ENCODE measurements at places on chromosomes 1 and 21. TPM values are rescaled to one million over a fixed set of nuclear protein-coding genes. Genes with fewer than 3 reads are reported as not detected.

Gene IFNLR1
- total RNA-seq: 9.2 TPM

Gene DEPDC1
- total RNA-seq: 0.46 TPM

Gene SLC22A15
- total RNA-seq: 2.0 TPM

Gene ASTN1
- 0.23 TPM for total RNA-seq

Gene MORC3
- total RNA-seq: 42.0 TPM

Gene RGS18
- 0.64 TPM for total RNA-seq

Gene CTTNBP2NL
- 10.6 TPM for total RNA-seq

Gene GJB3
- 7.1 TPM for total RNA-seq

DNA sequence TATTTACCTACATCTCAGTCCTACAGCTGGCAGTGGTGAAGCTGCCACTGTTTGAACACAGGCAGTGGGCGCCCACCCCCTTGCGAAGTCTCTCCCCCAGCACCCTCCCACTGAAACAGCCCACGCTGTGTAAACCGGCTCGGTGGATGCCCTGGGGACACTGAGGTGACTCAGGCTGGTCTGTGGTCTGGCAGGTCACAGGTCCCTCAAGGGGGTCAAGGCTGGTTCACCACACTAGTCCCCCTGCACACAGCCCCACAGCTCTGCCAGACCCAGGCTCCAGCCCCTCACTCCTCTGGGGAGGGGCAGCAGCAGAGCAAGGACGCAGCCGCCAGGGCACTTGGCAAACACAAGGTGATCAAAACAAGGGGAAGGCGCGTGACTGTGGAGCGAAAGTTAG is 7.6 kb downstream of the CHD5 start:
- DNase-seq: no peak

DNA sequence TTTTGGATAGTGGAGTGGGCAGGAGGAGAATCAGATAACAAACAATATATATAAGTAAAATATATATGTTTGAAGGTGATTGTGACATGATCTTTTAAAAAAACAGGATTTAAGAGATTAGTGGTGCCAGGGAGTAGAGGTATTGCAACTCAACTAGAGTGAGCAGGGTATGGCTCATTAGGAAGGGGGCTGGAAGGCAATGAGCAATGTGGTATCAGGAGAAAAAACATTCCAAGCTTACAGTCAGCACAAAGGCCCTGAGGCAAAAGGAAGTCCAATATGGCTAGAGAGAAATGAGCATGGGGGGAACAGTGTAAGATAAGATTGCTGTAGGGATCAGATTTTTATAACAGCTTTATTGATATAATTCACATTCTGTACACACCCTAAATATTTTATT is 5.3 kb upstream of the GADD45A start:
- no peak for DNase-seq

DNA sequence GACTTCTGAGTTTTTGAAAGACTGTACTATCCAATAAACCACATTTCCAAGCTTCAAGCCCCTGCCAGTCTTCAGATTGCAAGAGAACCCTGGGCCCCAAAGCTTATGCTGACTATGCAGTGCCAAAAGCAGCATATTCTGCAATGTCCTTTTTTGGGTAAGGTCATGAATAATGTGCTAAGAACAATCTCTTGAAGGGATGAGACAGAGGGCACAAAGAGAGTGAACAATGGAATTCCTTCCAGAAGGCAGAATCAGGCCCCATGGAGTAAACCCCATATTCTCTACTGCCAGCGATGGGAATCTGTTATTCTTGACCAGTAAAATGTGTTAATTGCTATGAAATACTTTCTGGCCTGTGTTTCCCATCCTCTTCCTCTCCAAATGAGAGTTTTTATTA is 190.4 kb downstream of the RGS7 start:
- DNase-seq: no peak

GRCh38 chr1:115062542-115063004 is 26.7 kb downstream of the TSPAN2 start:
- DNase-seq: peak; percentile 63

GRCh38 chr1:185693654-185694053 is 40.5 kb upstream of the HMCN1 start:
- DNase-seq: no peak

DNA sequence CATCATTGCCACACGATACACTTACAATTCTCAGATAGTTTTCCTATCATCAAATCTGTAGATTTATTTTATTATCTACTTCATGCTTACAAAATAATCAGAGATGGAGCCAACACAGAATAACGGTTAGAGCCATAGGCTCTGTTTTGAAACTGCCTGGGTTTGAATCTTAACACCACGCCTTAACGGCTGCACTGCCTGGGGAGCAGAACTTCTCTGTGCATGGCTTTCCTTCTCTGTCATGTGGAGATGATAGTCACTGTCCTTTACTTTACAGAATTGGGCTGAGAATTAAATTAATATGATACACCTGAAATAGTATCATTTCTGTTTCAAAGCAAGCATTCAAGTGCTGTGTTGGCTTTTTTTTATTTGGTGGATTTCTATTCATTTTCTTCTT is 177.8 kb downstream of the HMCN1 start:
- DNase-seq: no peak

DNA sequence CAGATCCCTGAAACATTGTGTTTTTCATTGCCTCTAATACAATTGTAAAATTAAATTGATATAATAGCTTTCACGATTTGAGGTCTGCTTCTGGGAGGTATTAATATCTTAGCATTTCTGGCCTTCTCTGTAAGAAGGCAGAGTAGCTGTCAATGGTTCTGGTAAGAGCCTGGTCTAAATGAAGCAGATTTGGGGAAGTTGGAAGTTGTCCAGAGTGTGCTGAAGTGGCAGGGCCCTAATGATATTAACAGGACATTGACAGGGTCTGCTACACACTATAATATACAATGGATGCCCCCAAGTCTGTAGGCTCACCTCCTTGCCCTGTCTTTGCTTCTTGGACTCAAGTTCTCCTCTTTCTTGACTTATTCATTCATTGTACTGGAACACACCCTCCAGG is 99.5 kb downstream of the C4BPA start:
- DNase-seq: no peak

GRCh38 chr1:85060038-85060437 is 11.7 kb upstream of the MCOLN3 start:
- DNase-seq: no peak

- DNase-seq: peak; percentile 43
Observed at GRCh38 chr1:1206376-1206965, at the start of gene TNFRSF18. TNFRSF18 (minus strand) TSS chr1:1206592; CDS start chr1:1206571, 21 bp downstream.

DNA sequence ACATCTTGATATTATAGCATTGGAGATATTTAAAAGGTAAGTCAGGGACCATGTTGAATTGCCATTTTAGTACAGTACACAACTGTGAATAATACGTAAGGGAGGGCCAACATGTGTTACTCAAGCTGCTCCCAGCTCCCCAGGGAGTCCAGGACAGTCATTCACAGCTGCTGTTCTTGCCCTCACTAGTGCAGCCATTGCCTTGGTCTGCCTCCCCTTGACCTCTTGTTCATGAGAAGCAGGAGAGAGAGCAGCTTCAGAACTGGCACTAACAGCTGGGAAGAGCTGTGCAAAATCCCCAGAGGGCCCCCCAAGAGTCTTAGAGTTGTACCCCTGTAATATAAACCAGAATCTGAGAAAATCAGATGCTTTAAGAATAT is 16.4 kb downstream of the TCEANC2 start:
- DNase-seq: no peak

GRCh38 chr1:6486433-6487011 is 4.9 kb downstream of the PLEKHG5 start:
- peak; percentile 84 for DNase-seq

DNA sequence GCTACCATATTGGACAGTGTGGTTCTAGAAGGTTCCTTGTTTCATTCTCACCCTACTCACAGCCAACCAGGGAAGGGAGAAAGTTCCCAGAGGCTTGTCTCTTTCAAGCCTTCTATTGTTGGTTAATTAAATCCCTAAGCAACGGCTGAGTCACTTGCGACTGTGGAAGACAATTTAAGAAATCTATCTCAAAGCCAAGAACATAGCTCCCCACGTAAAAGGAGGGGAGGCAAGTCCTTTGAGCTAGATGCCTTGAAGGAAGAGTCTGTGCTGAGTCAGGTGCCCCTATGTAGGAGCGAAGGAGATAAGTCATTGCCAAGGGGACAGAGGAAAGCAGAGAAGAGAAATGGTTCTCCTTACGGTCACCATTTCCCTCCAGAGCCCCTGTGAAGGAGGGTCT is 79.4 kb upstream of the PPP2R5A start:
- DNase-seq: no peak

- no peak for DNase-seq
Observed at GRCh38 chr1:70195342-70195741, 10.0 kb downstream of the LRRC40 start.

GRCh38 chr1:44827197-44828002 is 15.7 kb downstream of the PTCH2 start:
- DNase-seq: no peak

DNA sequence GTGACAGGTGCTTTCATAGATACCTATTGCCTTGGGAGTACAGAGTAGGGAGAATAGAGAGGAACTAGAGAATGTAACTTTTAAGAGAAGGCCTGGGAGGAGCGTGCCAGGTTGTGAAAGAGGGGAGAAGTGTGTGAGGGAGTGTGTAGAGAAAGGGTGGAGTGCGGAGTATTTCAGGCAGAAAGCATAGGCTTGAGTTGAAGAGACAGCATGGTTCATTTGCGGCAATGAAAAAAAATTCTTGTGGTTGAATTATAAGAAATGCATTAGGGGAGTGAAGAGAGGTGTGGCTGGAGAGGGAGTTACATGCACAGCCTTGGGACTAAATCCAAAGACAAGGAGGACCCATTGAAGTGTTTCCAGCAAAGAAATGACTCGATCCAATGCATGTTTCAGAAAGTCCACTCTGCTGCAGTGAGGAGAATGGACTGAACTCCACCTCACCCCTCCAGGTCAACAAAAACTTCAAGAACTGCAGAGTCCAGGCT is 81.7 kb upstream of the ADAM30 start:
- no peak for DNase-seq

DNA sequence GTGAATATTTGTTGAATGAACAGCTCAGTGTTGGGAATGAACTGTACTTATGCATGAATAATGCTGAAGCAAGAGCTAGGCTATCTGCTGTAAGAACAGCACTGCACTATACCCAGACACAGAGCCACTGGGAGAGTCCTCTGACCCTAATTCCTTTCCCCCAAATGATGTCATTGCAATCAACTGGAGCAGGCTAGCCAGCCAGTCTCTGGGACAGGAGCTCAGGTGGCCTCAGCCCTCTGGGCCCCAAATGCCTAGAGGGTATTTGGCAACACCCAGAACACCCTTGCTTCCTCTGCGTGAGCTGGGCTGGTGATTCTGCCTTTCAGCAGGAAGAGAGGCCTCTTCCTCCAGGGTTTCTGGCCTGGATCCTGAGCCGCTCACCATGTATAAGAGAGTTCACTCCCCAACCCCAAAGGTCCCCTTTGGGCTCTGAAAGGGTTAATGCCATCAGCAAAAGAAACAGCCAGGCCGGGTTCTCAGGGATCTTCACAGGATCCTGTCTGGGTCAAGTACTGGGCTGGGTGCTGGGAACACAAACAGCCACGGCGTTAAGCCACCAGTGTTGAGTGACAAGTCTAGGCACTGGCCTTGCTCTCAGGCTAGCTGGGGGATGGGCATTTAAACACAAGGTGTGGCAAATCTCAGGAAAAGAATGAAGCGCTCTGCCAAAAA is 3.7 kb upstream of the PADI4 start:
- no peak for DNase-seq
